ENCODE measurements at places on chromosomes 11 and 22.

DNA sequence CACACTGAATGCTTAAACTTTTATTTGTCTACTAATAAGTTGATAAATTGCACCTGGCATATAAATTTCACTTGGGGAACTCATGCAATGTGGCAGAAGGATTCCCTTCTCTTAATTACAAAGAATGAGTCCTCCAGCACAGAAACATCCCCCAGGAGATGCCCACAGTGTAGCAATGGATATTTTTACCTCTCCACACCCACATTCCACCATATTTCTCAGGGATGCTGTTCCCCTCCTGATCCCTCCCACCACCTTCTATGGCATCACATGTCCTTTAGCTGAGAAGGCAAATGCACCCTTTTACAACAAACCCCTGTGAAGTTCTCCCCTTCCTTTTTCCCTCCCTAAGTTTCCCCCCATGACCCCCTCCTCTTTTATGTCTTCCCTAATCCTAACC is 56.1 kb upstream of the UBASH3B start:
- DNase-seq, result no peak

- DNase-seq, result peak; percentile 10
Measured at GRCh38 chr11:128643661-128644317, 50.1 kb upstream of the FLI1 start.

GRCh38 chr22:44825310-44826150 is 73.2 kb downstream of the ARHGAP8 start:
- DNase-seq, result no peak

DNA sequence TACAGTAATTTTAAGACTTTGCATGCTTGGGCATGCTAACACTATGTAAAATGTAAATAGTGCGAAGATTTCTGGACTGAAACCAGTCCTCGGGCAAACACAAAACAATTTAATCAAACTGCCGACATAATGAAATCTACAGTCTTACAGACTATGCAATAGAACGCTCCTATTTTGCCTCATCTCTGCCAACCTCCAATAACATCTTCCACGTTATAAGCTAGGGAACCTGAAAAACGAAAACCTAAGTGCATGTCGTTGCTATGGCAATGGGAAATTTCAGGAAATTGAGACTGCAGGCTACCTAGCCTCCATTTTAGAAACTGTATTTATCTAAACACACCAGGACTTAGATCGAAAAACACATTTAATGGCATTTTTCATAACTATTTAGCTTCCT is 1.1 kb downstream of the CSTF3 start:
- DNase-seq, result no peak

DNA sequence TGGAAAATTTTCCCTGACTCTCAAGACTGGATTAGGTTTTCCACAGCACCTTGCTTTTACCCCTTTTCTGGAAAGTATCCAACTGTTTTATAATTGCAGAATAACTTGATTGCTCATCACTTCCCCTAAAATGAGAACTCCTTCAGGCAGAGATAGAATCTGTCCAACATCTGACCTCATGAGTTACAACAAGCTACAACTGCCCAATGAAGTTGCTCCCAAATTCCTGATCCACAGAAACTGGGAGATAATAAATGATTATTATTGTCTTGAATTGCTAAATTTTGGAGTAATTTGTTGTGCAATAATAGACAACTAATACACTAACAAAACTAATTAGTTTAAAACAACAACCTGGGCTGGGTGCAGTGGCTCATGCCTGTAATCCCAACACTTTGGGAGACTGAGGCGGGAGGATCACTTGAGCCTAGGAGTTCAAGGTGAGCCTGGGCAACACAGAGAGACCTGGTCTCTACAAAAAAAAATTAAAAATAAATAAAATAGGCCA is 10.0 kb upstream of the CCDC83 start:
- no peak for DNase-seq

- DNase-seq, result no peak
Measured at GRCh38 chr11:115234794-115235193, 269.4 kb downstream of the CADM1 start.

GRCh38 chr11:5364214-5364613 is 12.9 kb downstream of the OR51B6 start:
- no peak for DNase-seq

DNA sequence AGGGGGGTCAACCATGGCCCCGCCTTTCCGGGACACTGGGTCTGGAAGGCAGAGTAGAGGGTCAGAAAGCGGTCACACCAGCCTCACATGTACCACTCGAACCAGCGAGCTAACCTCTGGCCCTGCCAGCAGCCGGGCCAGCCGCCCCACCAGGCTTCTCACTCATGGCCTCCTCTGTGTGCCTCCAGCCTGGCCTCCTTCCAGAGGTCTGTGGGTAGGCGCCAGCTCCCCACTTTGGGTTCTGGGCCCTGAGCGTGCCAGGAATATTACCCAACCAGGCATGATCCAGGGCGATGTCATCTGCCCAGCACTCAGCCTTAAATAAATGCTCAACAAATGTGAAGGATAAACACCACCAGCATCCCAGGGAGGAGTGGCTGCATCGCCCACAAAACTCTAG is 5.8 kb downstream of the SCUBE1 start:
- no peak for DNase-seq

- no peak for DNase-seq
Measured at GRCh38 chr11:61574611-61575010, 6.3 kb downstream of the SYT7 start.

DNA sequence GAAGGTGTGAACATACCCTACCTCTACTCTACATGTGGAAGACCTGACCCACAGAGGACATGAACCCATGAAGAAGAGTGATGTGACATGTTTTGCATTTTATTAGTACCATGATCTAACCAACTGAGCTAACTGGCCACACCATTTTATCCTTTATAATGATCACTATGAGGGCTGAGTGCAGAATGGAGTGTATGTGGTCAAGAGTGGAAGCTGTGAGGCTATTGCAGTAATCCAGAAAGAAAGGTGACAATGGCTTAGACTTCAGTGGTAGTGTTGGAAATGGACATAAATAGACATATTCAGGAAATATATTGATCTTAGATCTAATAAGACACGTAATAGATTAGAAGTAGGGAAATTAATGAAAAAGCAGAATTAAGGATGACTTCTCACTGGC is 3.8 kb downstream of the SRSF8 start:
- no peak for DNase-seq

- peak; percentile 99 for DNase-seq
Measured at GRCh38 chr11:6234387-6235107, at the start of gene FHIP1B. Gene FHIP1B, minus strand, starts transcription at chr11:6234636. Its CDS starts 10,120 bp downstream, at chr11:6224516.

DNA sequence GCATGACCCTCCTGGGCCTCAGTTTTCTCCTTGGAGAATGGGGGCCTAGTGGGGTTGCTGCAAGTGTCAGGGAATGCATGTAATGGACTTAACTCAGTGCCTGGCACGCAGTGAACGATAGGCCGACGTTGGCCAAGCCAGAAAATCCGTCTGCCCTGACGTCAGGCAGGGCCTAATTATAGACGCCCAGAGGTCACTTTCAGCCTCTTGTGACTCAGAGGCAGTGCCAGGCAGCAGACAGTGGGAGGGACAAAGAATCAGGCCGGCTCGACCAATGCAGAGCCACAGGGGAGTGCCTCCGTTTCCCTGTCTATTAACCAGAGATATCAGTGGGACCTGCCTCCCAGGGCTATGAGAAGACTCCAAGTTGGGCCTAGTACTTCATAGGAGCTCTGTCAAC is 115.0 kb downstream of the MN1 start:
- DNase-seq, result no peak
